NCI-H226 (cell line): ENCODE measurements at places on chromosomes 13 and 19.

- no peak for DNase-seq
Observed at GRCh38 chr19:1001538-1002166, 1.4 kb downstream of the GRIN3B start.

DNA sequence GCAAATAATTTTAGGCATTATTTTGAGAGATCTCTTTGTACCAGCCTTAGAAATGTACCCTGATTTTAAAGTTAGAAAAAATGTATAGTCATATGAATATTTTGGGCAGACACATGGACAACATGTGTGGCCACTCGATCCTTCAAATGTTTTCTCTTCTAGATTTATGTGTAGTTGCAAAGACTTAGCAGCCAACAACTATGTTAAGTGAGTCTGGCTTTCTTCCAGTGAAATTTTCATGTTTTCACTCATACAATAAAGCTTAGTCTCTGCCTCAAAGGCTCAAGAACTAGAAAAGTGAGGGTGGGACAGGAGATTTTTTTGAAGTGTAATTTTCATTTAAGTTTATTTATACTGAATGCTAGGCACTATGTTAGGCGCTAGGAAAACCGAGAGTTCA lies 207.7 kb upstream of the DACH1 start:
- DNase-seq, result no peak

- DNase-seq, result peak; percentile 96
Observed at GRCh38 chr13:110347535-110348308, 40.6 kb downstream of the COL4A2 start.

DNA sequence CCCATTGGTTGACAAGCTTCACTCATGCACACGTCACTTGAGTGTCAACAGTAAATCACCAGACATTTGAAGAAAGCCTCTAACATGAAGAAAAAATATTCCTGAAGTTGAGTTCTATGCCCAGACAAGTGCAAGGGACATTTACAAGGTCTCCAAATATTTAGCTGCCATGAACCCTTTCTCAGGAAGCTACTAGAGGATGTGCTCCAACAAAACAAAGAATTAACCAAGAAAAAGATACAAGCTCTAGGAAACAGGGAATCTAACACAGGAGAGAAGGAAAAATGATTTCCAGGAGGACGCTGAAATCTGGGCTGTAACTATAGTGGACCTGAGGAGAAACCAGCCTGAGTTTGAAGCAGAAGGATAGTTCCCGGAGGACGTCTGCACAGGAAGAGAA lies 45.7 kb upstream of the KATNAL1 start:
- DNase-seq, result no peak

- no peak for DNase-seq
Observed at GRCh38 chr13:114002771-114003321, 29.0 kb upstream of the C13orf46 start.

DNA sequence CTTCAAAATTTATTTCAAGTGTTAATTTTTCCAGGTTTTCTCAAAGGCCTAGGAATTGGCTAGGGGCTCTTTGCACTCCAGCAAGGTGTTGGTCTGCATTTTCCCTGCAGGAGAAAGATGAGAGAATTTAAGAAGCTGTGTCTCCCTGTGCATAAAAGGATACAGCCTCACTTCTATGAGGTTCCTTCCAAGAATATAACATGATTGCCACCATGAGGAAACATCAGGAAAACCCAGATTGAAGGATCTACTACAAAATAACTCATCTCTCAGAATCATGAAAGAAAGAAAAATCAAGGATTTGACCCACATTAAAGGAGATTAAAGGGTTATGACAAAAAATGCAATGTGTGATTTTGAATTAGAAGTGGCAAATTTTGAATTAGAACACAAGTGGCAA lies 69.9 kb downstream of the RUBCNL start:
- no peak for DNase-seq

DNA sequence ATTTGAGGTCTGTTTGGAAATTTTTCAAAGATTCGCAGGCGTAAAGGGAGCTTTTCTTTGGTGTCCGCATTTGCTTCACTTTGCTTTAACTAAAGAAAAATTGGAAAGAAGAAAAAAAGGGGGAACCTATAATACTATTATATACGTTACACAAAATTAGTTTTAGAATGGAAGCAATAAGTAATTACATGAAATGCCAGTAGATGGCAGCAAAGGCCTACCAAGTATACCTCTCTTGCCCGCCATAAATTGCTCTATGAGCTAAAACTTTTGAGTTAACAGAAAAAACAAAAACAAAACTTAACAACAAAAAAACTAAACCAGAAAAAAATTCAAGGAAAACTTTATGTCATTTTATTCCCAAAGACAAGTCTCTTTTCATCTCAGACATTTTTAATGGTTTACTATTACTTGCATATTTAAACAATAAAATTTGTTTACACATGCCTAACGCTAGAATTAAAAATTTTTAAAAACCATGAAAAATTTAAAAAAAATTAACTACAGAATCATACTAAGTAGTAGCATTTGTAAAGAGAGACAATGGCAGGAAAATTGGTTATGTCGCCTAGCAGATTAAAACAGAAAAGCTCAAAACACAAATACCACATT lies 271.4 kb downstream of the NALCN start:
- peak; percentile 12 for DNase-seq

DNA sequence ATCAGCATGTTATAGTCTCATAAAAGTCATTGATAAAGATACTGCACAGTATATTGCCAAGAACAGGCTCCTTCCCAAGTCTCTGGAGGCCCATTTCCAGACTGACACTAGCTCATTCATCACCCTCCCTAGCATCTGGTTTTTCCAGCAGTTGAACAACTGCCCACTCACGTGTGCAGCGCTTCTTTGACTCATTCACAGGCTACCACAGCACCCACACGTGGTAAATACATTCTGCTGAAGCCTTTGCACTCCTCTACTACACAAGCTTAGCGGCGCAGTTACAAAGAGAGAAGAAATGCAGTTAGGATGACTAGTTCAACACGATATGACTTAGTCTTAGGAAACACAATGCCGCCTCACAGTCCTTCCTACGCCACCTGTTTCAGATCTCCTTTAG lies 87.7 kb downstream of the DOCK9 start:
- DNase-seq, result peak; percentile 65

- DNase-seq, result no peak
Observed at GRCh38 chr19:40410030-40410389, 3.2 kb downstream of the PRX start.

DNA sequence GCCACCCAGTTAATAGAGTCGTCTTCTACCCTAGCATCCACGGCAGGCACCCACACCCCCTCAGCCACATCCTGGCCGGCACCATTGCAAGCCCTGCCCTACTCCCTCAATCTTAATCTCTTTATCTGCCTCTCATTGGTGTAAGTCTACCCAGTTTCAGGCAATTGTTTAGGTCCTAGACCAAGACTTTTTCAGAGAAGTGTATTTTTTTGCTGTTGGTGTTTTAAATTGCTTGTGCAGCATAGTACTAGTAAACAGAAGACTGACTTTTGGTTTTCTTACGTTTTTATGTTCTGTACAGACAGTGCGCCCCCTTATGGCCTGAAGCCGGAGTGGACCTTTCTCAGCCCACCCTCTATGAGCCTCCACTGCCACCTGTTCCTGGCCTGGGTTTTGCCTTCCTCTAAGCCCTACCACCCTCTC lies 2.3 kb upstream of the LCP1 start:
- DNase-seq, result no peak

- DNase-seq, result no peak
Observed at GRCh38 chr19:2767688-2768087, 15.4 kb downstream of the SGTA start.

GRCh38 chr13:59494151-59494550 lies 669.6 kb downstream of the DIAPH3 start:
- DNase-seq, result no peak

- no peak for DNase-seq
Observed at GRCh38 chr13:106212386-106213010, 323.0 kb downstream of the EFNB2 start.

DNA sequence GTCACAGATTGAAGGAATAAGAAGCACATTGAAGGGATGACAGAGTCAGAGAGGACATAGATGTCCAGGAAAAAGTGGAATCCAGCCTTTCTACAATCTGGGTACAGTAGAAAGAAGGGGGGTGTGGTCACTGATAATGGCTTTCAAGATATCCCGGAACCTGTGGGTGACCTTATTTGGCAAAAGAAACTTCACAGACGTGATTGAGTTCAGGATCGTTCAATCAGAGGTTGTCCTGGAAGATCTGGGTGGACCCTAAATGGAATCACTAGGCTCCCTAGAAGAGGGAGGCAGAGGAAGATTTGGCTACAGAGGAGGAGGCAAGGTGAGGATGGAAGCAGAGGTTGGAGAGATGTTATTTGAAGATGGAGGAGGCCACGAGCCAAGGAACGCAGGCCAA lies 13.0 kb upstream of the SYCN start:
- DNase-seq, result no peak

DNA sequence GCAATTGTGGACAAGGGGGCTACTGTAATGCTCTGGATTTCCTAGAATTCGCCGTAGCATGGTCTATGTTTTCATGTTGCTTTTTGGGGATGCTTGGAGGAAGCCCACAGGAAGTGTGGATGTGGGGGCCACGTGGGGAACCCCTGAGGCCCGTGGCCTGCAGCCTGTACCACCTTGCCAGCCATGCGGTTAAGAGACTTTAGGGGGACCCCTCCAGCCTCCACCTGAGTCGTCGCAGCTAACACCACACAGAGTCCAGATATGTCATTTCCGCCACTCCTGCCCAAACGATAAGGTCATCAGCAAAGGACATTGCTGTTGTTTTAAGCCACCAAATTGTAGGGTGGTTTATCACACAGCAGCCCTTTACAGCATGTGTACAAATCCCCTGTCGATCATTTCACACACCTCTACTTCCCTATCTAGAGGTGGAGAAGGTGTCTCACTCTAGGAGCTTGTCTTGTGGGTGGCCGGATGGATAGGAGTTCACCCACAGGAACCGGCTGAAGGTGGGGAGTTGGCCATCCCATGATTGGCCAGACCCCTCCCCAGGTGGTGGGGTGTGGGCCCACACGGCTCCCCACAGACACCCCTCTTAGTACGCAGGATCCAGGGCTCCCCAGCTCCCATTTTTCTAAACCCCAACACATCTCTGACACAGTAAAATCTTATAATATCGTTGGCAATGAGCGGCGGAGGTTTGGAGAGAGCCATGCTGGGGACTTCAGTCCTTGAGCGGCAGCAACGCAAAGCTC lies 226.7 kb downstream of the TEX29 start:
- no peak for DNase-seq

DNA sequence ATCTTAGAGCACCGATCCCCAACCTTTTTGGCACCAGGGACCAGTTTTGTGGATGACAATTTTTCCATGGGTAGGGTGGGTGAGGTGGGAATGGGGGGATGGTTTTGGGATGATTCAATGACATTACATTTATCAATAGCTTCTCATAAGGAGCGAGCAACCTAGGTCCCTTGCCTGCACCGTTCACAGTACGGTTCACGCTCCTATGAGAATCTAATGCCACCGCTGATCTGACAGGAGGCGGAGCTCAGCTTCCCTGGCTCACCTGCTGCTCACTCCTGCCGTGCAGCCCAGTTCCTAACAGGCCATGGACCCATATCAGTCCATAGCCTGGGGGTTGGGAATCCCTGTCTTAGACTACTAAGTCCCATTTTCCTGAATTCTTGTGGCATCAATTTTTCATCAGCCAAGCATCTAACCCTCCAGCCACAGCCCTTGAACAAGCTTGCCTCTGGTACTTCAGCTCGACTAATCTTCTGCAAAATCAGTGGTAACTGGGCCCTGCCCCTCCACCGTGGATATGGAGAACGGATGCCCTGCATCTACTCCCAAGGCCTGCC lies 37.0 kb upstream of the MAP3K10 start:
- DNase-seq, result no peak

GRCh38 chr19:55189403-55189835 lies 9.3 kb upstream of the SYT5 start:
- DNase-seq, result peak; percentile 100

DNA sequence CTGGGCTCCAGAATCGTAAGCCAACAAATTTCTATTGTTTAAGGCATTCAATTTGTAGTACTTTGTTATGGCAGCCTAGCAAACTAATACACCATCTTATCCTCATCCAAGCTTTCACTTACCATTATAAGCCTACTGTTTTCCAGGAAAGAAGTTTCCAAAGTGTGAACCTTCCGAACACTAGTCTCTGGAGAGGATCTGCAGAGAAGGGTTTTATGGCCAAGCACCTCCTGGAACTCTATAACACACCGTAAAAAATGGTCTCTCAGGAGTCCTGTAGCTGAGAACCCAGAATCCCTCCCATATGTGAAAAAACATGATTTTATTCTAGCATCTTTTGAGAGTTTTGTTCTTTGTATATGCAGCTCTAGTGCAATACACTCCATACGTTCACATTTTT lies 142.1 kb downstream of the POSTN start:
- DNase-seq, result no peak

DNA sequence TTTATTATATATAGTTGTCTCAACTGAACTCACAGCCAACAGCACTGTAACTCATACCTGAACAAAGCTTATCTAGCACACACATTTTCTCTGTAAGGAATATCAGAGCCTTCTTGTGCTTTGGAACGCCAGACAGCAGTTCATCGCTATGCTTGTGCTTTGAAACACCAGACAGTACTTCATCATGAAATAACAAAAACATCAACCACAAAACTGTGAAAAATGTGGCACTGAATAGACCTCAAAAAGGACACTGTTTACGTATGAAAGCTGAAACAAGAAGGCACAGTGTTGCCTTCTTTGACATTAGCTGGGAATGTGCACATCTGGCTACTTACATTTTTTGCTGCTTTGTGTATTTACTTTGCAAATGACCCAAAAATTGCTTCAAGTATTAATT lies 160.2 kb downstream of the PDS5B start:
- DNase-seq, result no peak

DNA sequence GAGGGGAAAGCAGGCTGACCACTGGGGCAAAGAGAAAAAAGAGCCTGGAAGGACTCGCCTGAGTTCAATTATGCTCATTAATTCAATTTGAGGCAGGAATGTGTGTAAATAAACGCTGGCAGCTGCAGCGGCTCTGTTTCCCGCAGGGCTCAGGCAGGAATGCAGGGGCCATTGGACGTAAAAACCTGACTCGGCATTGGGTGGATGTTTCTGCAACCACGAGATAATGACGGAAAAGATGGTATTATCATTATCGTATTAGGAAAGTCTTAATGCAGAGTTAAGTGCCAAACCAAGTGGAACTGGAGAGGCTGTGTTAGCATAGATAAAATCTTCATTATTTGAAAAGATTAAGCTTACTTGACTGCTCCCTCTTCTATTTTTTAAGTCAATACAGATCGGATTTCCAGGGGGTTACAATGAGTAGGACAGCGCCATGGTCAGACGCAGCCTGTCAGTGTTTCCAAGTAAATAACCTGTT lies 169.8 kb downstream of the SHISA2 start:
- DNase-seq, result no peak

DNA sequence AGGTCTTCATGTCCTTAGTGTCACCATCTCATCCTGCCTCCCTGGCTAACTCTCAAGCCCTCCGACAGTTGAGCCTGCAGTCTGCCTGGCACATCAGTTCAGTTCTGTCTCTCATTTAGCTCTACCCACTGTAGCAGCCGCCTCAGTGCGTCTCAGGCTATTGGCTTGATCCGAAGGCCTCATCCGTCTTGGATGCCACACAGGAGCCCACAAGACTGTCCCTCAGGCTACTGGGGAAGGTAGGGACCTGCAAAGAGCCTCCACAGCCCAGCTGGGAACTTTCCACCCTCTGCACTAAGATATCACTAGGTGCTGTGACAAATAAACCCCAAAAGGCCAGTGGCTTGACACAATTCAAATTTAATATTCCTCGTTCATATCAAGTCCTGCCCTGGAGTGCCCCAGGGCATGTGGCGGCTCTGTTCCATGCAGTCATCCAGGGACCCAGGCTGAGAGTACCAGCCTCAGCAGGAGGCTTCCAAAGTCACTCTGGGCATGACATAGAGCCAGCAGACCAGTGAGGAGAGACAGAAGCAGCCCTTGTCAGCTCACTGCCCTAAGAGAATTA lies 5.7 kb downstream of the VSTM2B start:
- DNase-seq, result no peak
